ENCODE measurements at places on chromosomes 7 and 10.

DNA sequence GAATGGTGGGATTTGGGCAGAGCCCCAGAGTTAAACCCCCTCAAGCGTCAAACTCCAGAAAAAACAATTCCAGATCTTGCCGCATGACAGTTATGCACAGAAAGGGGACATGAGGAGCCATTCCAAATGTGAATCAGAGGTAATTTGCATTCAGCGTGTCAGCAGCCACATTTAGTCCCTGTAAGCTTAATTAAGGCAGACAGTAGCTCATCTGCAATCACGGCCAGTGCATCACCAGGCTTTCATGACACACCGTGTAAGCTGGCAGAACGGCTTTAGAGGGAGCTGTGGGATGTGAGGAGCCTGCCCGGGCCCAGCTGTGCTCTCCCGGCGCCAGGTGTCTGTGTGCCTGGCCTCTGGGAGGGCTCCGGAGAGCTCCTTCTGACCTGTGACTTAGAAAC, 18.7 kb upstream of the PRKAG2 start:
- no peak for DNase-seq

DNA sequence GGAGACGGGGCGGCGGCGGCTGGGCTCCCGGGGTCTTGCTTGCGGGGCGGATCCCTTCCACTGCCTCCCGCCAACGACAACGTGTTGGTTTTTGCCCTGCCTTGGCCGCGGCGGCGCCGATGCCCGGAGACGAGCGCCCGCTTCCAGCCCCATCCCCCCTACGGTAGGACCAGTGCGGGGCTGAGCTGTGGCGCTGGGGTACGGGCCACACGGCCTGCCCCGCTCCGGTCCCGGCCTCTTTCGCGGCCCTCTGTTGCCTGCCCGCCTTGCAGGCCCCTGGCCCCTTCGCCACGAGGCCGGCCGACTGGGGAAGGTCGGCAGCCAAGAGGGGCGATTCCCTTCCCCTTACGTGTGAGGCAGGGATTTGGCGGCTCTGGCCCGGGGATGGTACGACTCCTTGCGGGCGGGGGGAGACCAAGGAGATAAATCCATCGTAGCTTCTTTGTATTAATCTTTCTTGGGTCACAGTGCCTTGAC, 488 bp downstream of the EIF4H start:
- peak; percentile 64 for DNase-seq

- peak; percentile 40 for DNase-seq
Measured at GRCh38 chr10:45235798-45236220, 79.6 kb downstream of the OR13A1 start.

- no peak for DNase-seq
Measured at GRCh38 chr7:21944616-21945453, 864 bp downstream of the CDCA7L start.

GRCh38 chr7:116557066-116557585, 32.3 kb downstream of the CAV1 start:
- DNase-seq = no peak

DNA sequence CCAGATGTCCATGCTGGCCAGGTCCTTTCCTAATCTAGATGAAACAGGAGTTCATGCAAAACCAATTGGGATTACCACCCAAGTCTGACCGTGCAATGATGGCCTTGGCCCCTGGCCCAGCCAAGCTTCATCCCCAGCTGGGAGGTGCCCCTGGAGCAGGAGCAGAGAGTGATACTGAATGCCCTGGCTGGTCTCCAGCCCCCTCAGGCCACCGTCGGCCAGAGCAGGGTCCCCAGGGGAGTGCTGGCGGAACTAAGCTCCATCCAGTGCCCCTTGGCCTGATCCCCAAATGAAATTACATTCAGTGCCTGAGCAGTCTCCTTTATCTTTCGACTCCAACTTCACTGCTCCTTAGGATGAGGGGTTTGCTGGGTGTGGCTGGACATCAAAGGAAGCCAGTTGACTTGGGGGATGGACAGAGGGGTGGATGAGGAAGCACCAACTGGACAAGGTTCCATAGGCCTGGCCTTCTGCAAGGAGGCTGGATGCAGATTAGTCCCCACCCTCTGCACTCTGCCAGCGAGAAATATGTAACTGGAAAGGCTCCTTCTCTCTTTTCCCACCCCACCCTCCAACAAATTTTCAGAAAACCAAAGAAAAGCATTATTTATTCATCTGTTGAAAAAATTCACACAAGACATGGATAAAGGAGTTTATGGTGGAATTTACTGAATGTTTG, 275.5 kb downstream of the PLXNA4 start:
- no peak for DNase-seq

GRCh38 chr10:86931872-86932271, 25.5 kb downstream of the MMRN2 start:
- DNase-seq = peak; percentile 37

Data from EH (cell line).